Activated CD4-positive, alpha-beta T cell treated with anti-CD3 and anti-CD28 coated beads for 1 hour (primary cell): ENCODE measurements at places on chromosomes 11 and 22.

- no peak for DNase-seq
These were observed 511.3 kb downstream of the DLG2 start for GRCh38 chr11:85115798-85116197.

GRCh38 chr11:63719987-63720386 lies 38.7 kb downstream of the RTN3 start:
- DNase-seq: no peak

GRCh38 chr22:27154717-27155116 lies 497.3 kb downstream of the MIAT start:
- no peak for DNase-seq

DNA sequence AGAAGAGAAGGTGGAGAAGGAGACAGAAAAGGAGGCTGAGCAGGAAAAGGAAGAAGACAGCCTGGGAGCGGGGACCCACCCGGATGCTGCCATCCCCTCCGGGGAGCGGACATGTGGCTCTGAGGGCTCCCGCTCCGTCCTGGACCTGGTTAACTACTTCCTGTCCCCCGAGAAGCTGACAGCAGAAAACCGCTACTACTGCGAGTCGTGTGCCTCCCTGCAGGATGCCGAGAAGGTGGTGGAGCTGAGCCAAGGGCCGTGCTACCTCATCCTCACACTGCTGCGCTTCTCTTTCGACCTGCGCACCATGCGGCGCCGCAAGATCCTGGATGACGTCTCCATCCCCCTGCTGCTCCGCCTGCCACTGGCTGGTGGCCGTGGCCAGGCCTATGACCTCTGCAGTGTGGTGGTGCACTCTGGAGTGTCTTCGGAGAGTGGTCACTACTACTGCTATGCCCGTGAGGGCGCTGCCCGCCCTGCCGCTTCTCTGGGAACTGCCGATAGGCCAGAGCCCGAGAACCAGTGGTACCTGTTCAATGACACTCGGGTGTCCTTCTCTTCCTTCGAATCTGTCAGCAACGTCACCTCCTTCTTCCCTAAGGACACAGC lies 21.4 kb downstream of the USP35 start:
- DNase-seq: no peak

DNA sequence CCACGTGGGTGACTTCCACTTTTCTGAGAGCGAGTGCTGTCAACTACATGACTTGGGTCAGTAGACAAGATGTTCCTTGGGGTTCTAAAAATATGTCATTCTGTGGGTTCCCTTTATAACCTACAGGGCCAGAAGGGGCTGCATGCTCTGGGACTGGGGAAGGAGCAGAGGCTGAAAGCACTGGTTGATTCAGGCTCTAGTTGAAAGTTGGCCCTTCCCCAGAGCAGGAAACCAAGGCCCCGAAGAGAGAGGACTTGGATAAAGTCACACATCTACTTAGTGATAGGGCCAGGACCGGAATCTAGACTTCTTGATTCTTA lies 9.9 kb downstream of the ADAMTS15 start:
- DNase-seq: no peak

GRCh38 chr11:15166204-15166603 lies 51.5 kb downstream of the INSC start:
- no peak for DNase-seq
